ENCODE measurements at places on chromosomes 6 and 20.

DNA sequence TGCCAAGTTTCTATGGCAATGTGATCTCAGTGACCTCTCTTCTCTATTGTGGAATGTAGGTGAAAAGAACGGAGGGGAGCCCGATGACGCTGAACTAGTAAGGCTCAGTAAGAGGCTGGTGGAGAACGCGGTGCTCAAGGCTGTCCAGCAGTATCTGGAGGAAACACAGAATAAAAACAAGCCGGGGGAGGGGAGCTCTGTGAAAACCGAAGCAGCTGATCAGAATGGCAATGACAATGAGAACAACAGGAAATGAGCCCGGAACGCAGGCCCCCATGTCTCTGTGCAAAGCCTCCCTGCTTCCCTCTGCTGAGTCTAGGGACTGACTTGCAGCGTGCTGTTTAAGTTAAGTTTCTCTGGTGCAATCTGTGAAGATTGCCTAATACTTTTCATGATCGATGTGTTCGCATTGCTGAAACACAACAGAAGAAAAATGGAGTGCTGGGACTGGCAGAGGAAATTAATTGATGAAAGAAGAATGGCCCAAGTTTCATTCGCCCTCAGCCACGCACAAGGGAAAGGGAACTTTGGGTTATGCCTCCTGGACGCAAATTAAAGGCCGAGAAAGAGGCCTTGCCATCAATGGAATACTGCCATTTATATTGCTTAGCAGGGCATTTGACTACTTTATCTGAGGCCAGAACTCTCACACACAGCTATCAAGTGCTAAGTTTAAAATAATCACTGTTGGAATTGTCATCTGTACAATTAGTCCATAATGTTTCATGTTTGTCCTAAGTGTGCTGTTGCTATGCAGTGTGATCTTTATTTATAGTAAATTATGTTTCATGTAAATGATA is 146.4 kb downstream of the AKAP7 start:
- peak; percentile 53 for DNase-seq

DNA sequence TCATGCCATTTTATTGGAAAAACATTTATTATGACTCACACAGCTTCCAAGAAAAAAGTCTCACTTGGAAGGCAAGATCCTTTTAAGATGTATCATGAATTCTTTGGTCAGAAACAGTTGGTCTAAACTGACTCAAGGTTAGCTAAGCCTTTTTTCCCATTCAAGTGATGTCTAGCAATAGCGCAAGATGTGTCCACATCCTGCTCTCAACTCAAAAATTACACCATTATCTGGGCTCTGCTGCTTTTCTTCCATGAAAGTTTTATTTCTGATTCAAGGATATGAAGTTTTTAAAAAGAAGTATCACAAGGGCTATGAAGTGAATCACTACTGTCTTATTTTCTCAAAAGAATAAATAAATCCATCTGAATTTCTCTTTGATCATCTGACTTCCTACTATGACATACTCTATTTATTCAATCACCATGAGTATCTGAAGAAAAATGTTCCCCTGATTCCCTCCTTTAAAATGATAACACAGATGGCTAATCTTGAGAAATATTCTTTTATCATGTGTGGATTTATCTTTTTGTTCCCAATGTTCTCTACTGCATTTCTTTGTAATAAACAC is 139.2 kb downstream of the AHI1 start:
- no peak for DNase-seq

DNA sequence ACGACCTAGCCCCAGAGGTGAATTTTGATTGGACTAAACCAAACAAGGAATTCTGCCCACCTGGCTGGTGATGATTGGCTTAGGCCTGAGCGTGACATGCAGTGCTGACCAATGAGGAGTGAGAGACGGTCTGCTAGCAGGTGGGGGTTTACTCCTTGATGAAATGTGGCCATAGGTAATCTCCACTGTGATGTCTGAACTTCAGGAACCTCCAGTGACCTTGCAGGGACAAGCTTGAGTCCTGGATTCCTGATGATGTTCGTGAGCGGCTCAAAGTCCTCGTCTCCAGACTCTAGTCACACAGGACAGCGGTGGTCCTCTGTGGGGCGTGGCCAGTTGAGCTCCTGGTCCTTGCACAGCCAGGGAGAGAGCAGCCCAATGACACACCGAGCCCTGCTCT is 8.4 kb downstream of the VSX1 start:
- DNase-seq, result no peak

DNA sequence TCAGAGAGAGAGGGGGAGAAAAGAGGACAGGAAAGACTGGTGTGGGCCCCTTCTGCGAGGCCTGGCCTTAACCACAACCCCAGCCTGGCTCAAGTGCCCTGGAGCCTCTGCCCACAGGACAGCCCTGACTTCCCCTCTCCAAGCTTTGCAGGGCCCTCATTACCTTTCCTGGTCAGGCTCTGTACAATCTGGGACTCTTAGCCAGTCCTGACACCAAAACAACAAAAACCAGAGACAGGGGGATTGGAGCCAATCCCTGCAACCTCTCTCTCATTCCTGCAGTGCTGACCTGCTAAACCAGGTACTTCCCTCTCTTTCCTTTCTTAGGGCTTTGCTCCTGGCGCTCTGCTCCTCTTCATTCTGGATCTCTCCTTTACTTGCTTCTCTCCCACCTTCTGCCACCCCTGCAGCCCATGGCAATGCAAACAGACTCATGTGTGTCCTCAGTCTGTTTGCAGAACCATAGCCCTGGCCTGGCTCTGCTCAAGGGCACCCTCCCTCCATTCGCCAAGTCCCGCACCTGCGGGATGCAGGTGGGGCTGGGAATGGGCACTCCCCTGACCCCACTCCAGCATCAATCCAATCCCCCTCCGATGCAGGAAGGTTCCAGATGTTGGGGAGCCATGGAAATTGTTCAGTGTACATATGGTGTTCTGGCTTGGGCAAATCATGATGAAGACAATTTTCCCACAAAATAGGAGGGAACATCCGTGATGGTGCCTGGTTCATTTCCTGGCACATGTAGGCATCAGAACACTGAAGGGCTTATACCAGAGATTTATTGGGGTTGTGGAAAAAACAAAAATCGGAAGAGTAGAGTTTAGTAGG is 38.1 kb downstream of the RPP40 start:
- no peak for DNase-seq

- DNase-seq, result no peak
Observed at GRCh38 chr20:16975682-16976081, 227.5 kb downstream of the OTOR start.

DNA sequence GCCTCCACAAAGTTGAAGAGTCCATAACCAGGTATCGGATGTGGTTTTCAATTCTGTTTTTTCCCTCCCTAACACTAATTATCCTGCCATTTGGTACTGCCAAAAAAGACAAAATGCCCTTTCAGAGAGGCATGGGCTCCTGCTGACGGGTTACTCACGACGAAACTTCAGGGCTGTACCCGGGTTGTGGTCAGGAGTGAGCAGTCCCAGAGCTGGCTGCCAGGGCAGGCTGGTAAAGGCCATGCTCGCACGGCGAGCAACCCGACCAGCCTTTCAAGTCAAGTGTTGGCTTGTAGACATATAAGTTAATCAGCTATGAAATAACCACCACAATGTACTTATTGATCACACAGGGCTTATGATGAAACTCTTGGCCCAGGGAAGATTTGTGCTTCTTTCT is 152.5 kb downstream of the FOXC1 start:
- DNase-seq, result no peak

GRCh38 chr6:87213364-87213763 is 58.0 kb downstream of the ZNF292 start:
- no peak for DNase-seq

DNA sequence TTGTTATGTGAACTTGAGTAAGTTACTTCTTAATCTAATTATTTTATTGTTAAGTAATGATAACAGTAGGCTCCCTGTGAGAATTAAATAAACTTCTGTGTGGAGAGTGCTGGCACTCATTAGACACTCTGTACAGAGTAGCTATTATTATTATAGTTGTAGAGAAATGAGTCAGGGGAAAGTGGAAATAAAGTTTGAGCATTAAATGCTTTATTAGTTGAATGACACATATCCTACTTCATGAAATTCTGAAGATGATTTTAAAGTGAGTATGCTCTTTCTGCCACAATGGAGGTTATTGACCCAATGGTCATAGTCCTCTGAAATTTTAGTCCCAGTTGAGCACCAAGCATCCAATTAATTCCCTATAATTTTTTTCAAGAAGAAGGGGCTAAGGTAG is 5.9 kb downstream of the ECI2 start:
- no peak for DNase-seq

DNA sequence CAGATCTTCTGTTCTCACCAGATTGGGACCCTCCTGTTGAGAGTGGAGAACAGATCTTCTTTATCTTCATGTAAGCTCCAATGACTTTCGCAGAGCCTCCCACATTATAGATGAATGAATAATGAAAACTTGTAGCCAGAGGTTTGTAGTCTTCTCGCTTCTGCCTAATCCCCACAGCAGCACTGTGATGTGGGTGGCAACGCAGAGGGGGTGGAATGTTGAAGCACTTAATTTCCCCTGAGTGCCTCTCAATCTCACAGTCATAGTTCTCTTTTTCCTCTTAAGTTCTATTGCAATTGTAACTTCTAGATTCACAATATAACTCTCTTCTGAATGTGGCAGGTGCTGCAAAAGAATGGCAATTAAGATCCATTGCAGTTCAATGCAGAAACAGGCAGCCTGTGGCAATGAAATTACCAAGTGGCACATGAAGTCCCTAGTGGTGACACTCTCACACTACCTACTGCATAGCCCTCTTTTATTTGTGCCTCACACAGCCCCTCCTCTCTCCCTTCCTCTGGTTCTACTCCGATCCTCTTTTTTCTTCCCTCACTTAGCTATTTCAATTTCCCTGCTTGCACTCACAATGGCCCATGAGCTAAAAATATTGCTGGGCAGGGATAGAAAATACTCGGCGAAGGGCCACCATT is 281.9 kb downstream of the UBE3D start:
- no peak for DNase-seq

GRCh38 chr20:7090811-7091210 is 323.3 kb downstream of the BMP2 start:
- no peak for DNase-seq

- DNase-seq, result no peak
Observed at GRCh38 chr20:1273366-1273765, 7.3 kb downstream of the SNPH start.

DNA sequence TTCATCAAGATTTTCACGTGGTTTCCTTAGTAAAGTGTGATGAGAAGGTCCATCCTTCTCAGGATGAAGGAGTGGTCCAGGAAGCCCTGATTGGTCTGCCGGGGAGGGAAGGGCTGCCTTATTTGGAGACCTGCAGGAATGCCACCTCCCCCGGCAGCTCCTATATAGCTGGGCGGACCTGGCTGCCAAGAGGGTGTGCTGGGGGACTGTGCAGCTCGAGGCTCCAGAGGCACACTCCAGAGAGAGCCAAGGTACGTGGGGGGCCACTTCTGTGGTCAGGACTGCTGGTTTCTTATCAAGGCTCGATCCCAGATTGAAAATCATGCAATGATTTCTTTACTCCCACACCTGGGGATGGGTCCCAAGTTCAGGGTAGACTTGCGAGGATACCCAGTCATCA is at the start of gene PRND:
PRND (plus strand) TSS at position 191 of the 400 bp plus-strand sequence. CDS start 2,643 bp downstream, outside the sequence.
- no peak for DNase-seq

DNA sequence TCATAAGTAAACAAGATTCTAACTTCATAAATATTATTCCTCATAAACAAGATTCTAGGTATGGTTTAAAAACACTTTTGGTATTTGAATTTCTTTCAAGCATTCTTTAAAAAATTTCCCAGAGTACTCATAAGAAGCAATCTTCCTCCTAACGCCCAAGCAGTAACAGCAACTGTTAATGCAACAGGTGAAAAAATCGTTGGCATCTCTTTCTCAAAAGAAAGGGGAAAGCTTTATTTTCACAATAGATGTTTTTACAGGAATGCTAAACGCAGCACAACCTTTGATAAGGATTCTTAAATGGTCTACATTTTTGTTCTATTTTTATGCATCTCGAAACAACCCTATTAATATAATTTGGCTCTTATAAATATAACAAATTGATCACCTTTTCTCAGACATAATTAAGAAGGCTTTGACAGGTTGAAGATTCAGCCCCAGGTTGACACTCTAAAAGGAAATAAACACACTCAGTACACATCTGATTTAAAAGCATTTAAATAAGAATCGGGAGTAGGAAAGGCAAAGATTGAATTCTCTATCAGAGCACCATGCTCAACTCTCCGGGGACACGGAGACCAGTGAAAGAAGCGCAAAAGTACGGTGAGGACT is 634 bp downstream of the AHI1 start:
- no peak for DNase-seq

DNA sequence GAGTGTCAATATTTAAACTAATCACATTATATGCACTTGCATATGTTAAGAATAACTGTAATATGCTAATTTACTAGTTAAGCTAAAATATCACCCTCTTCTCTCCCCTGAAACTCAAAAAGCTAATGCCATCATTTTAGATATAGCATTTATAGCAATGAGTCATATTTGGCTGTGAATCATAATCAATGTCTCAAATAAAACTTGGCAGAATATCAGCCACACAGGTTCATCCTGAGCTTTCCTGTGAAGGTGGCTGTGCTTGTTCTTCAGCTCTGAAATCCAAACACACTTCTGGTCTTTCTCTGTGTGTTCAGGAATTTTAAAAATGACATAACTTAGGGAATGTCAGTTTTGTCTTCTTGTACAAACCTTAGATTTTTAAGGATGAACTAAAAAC is 12.8 kb upstream of the PNRC1 start:
- no peak for DNase-seq

DNA sequence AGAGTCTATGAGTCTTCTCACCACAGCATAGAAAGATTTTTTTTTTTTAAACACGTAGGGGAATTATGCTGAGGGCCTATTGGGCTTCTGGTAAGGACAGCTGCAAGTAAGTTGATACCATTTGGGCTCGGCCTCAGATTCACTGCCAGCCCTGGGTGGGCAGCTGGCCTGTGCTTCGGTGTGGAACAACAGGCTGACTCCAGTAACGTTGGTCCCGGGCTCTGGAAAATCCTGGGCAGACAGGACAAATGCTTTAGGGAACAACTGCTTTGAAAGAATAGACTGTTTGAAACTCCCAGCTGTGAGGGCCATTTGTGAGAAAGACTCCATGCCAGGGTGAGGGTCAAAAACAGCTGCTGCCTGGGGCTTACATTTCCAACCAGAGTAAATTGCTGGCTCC is 366.5 kb downstream of the QKI start:
- no peak for DNase-seq

GRCh38 chr20:635893-636338 is 17.1 kb downstream of the SRXN1 start:
- no peak for DNase-seq

Measured in activated naive CD4-positive, alpha-beta T cell treated with anti-CD3 and anti-CD28 coated beads, Interleukin-2, amount 50 U/mL, for 16 hours (primary cell).